KBM-7 (cell line): ENCODE measurements at places on chromosomes 1 and 21.

DNA sequence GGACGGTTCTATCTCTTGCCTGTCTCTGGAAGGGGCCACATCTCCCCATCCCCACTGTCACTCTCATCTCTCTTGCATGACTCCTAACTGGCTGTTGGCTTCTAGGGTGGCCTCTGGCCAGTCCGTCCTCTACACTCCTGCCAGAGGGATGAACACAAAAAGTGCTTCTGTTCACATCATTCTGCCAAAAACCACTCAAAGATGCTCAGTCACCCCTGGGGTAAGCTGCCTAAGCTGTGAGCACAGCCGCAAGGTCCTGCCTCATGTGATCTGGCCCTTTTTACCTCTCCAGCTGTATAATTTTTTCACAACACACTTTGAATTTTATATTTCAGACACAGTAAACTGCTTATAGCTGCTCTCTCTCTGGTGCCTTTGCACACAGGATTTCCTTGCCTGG, 97.6 kb upstream of the CD34 start:
- DNase-seq = no peak

- DNase-seq = no peak
These were observed 507.0 kb downstream of the AJAP1 start for GRCh38 chr1:5161372-5161771.

- no peak for DNase-seq
These were observed 181.1 kb downstream of the FCRL5 start for GRCh38 chr1:157371221-157371620.

DNA sequence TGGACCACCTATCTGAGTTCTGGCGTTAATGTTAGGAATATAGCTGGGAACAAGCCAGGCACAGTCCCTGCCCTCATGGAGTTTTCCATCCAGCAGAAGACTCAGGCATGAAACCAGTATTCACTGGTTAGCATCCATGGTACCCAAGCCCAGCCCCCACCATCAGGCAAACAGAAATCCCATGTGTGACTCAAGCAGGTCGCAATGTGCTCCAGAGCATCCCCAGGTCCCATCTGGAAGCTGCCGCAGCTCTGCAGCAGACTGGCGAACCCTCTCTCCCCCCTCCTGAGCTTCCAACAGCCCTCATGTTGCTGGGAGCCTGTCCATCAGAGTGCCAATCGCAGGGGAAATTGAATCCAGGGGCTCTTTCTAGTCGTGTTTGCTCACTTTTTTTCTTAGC, 174.2 kb downstream of the RRAGC start:
- no peak for DNase-seq

DNA sequence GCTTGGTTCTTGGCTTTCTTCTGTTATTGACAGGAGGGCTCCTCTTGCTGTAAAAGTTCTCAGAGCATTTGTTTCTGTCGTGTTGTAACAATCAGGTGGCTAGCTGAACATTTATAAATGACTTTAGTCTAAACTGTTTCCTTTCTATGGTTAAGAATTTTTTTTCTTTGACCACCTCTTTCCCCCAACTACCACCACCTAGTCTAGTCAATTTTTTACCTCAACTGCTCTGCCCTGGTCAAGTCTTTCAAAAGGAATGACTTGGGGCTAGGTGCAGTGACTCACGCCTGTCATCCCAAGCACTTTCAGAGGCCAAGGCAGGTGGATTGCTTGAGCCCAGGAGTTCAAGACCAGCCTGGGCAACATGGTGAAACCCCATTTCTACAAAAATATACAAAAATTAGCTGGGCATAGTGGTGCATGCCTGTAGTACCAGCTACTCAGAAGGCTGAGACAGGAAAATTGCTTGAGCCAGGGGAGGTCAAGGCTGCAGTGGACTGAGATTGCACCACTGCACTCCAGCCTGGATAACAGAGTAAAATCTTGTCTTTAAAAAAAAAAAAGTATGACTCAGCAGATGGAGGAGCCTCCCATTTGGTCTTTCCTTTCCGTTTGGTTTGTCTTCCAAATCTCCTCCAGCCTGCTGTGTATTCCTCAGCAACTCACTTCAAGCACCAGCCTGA, 40.7 kb downstream of the MAP3K21 start:
- no peak for DNase-seq

GRCh38 chr1:155188268-155188667, 14.6 kb downstream of the TRIM46 start:
- no peak for DNase-seq

- DNase-seq = no peak
These were observed 7.7 kb downstream of the TLR5 start for GRCh38 chr1:223135176-223135942.

DNA sequence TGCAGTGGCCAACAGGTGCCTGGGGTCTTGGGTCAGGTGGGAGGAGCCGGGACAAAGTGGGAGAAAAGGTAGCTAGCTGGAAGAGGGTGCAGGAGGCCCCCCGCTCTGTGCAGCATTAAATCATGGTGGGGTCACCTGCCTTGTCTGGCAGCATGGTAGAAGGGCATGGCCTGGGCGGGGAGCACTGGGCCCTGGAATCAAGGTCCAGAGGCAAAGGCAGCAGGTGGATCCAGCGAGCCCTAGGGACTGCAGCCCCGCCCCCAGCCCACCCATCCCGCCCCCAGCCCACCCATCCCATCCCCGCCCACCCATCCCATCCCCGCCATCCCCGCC, 16.7 kb upstream of the TTLL10 start:
- DNase-seq = no peak

- no peak for DNase-seq
These were observed 35.0 kb upstream of the ARHGAP29 start for GRCh38 chr1:94272388-94272787.

- no peak for DNase-seq
These were observed 47.0 kb upstream of the POU2F1 start for GRCh38 chr1:167173516-167174184.

GRCh38 chr1:236144446-236145150, 2.3 kb downstream of the GPR137B start:
- DNase-seq = no peak

- no peak for DNase-seq
These were observed 43.3 kb upstream of the PUM1 start for GRCh38 chr1:31108861-31109260.

DNA sequence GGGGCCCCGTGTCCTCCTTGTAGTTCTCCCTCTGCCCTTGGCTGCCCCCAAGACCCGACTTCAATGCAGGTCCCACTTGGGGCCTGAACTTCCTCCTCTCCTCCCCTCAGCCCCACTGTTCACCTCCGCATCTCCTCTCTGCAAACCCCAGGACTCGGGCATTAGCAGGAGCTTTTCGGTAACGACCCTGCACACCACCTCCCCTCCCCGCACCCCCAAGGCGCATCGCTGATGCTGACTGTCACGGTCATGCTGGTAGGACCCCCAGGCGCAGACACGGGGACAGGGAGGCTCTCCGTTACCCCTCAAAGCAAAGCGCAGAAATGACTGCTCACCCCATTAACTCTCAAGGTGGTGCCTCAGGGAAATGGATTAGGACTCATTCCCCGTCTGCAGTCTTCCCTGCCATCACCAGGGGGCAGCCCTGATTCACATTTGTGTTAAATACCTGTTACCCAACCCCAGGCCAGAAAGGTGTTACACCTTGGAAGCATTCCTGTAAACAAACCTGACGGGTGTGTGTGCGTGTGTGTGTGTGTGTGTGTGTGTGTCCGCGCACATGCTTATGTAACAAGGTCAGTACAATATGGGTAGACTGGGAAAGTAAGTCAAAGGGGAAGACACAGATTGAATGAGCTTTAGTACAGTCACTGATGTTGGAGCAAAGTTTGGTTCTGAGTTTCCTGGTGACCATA, 6.4 kb upstream of the GUCA2B start:
- peak; percentile 65 for DNase-seq

DNA sequence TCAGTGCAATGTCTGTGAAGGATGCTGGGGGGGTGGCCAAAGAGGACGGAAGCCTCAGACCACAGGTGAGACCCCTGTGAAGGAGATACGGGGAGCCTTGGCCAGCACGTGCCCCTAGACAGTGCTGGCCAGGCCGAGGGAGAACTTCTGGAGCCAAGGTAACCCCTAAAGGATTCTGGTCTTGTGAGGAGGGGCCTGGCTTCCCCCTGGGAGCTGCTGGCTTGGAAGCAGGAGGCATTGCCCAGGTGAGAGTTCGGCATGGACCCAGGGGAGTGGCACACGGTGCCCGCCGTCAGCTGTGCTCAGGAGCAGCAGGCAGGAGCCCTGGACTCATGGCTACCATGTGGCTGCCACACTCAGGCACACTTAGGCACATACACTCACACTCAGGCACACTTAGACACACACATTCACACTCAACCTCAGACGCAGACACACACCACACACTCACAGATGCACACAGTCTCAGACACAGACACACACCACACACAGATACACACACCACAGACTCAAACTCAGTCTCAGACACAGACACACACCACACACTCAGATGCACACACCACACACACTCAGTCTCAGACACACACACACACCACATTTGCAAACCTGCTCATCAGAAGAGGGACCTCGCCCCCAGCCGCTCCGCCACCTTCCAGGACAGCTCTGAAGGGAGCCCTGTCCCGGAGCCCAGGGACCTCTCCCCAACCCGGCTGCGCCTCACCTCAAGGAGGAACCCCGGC, 1.1 kb upstream of the COL6A2 start:
- no peak for DNase-seq
